Fibroblast of lung (primary cell): ENCODE measurements at places on chromosomes 7 and 10. TPM values are rescaled to one million over a fixed set of nuclear protein-coding genes. Genes with fewer than 3 reads are reported as not detected.

Gene LRRTM3
- polyA plus RNA-seq, result not detected in 2 replicates

Gene NDUFB2
- 283 and 307 TPM in 2 replicates for polyA plus RNA-seq

Gene FOXP2
- 2.8 and 5.4 TPM in 2 replicates for polyA plus RNA-seq

Gene NUDCD3
- 51.9 and 65.1 TPM in 2 replicates for polyA plus RNA-seq

Gene MAGI2
- polyA plus RNA-seq, result 1.6 and 1.8 TPM in 2 replicates

Gene TUBAL3
- polyA plus RNA-seq, result not detected in 2 replicates

Gene CLCN1
- polyA plus RNA-seq, result not detected in 2 replicates

Gene PCDH15
- 0.09 TPM in 1 of 2 replicates, not detected in the other for polyA plus RNA-seq

Gene HOXA5
- 16.6 and 35.6 TPM in 2 replicates for polyA plus RNA-seq

Gene NXPH1
- polyA plus RNA-seq, result not detected in 2 replicates

Gene UFSP1
- polyA plus RNA-seq, result 0.53 and 1.1 TPM in 2 replicates

Gene GPR146
- polyA plus RNA-seq, result 0.30 and 2.2 TPM in 2 replicates

Gene FGL2
- polyA plus RNA-seq, result 4.9 and 15.6 TPM in 2 replicates

Gene LRRC4
- polyA plus RNA-seq, result 0.20 and 0.96 TPM in 2 replicates

Gene PPP1R3C
- 25.0 and 67.8 TPM in 2 replicates for polyA plus RNA-seq

Gene SFXN4
- 10.3 and 18.1 TPM in 2 replicates for polyA plus RNA-seq

Gene MYOZ1
- polyA plus RNA-seq, result 0.12 TPM in 1 of 2 replicates, not detected in the other

Gene AP1S1
- 128 and 185 TPM in 2 replicates for polyA plus RNA-seq

Gene RNF32
- polyA plus RNA-seq, result 0.91 and 2.3 TPM in 2 replicates

Gene NAT16
- not detected in 2 replicates for polyA plus RNA-seq

Gene EGFR
- 62.7 and 62.8 TPM in 2 replicates for polyA plus RNA-seq

Gene PON3
- 0.50 TPM in 1 of 2 replicates, not detected in the other for polyA plus RNA-seq

Gene NKX2-3
- polyA plus RNA-seq, result not detected in 2 replicates

Gene MRPS33
- 64.8 and 73.6 TPM in 2 replicates for polyA plus RNA-seq

Gene FERD3L
- polyA plus RNA-seq, result not detected in 2 replicates

Gene PNLIPRP2
- not detected in 2 replicates for polyA plus RNA-seq

Gene BEND7
- 6.2 and 8.0 TPM in 2 replicates for polyA plus RNA-seq

Gene SSC4D
- 0.42 and 0.45 TPM in 2 replicates for polyA plus RNA-seq

Gene NODAL
- not detected in 2 replicates for polyA plus RNA-seq

Gene LRWD1
- polyA plus RNA-seq, result 7.4 and 12.1 TPM in 2 replicates

Gene PLXNA4
- polyA plus RNA-seq, result 1.5 and 2.4 TPM in 2 replicates
